ENCODE measurements at places on chromosomes 16 and 17.
A peak's percentile ranks its signal among the peaks of the same experiment; 100 is the strongest.

DNA sequence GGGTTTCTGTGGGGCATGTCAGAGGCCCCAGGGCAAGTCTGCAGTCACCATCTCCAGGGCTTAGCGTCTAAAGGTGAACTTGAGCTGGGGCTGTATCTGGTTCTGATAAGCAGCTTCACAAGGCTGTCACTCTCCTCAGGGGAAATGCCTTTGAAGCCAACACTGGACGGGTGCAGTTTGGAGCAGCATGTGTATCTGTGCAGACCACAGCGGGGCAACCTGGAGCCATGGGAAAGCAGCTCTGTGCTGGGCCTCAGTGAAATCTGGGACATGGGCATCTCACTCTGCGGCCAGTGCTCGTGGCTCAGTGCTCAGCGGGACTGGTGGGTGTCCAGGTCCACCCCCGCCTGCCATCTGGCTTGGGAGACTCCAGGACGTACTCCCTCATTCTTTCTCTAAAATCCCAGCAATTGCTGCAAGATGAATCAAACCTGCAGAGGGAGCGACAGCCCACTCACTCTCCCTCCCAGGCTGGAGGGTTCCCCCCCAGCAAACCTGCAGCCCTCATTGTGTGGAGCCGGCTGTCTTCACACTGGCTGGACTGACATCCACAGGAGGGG is 63.5 kb downstream of the PRMT7 start:
- no peak for DNase-seq

GRCh38 chr16:11092788-11093571 is 148.6 kb downstream of the CLEC16A start:
- DNase-seq: no peak

GRCh38 chr17:17032131-17032692 is 10.0 kb upstream of the MPRIP start:
- no peak for DNase-seq

- no peak for DNase-seq
Observed at GRCh38 chr16:74673876-74674275, 7.2 kb upstream of the RFWD3 start.

- DNase-seq: no peak
Observed at GRCh38 chr17:43901861-43902589, 5.3 kb downstream of the MPP2 start.

DNA sequence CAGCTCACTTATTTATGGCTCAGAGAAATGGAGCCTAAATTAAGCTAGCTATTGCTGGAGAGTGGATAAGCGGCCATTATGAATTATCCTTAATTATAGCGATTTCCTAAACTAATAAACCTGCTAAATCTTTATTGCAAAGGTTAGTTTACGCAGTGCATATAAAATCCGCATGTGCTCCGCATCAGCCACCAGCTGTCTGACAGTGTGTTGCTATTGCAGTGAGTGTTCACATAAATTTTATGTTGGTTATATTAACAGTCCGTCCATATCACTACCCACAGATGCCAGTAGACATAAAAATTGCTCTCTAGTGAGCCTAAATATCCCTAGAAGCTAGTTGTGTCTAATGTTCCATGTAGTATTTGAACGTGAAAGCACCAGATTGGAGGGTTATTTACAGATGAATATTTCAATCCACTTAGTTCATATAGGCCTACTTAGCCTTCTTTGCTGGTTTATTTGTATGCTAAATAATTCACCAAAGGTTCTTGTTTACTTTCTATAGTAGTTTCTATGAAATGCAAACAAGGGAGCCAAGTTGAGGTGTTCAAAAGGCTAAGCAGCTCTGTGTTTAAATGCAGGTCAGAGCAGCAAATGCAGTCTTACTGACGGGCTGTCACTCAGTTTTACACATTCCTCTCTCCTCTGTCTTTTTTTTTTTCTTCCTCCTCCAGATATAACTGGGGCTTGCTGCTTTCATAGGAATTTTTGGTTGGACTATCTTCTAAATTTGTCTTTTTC is 219.1 kb downstream of the IRX3 start:
- DNase-seq: no peak

GRCh38 chr16:54750249-54750648 is 180.4 kb upstream of the IRX5 start:
- no peak for DNase-seq

DNA sequence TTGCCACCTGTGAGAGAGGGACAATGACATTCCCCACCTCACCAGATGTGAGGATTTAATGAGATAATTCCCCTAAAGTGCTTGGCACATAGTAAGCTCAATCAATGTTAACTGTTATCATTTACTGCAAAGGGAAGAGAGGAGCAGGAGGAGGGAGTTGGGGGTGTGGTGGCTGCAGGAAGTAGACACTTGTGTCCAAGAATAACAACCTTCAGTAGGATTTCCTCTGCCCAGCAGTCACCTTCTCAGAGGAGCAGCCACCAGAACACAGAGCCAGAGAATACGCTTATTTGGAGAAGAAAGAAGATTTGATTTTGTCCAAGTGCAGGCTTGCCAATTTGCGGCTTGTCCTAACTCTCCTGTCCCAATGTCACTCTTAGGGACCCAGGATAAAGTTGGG is 10.2 kb downstream of the CBX4 start:
- DNase-seq: no peak

- no peak for DNase-seq
Observed at GRCh38 chr17:30717291-30718098, 107.0 kb downstream of the CRLF3 start.

GRCh38 chr17:38341035-38341721 is 2.6 kb downstream of the GPR179 start:
- DNase-seq: no peak

DNA sequence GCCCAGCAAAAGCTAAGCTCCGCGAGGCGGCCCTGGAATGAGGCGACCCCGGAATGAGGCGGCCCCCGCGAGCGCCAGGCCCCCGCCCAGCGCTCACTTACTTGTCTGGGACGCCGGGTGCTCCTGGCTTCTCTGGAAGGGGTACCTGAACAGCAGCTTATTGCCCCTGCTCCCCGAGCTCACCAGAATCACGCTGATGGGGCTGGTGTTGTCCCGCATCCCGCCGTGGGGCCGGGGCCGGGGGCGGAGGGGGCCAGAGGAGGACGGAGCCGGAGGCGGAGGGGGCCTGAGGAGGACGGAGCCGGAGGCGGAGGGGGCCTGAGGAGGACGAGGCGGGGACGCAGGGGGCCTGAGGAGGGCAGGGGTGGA is 440 bp downstream of the NPRL3 start:
- peak; percentile 40 for DNase-seq

DNA sequence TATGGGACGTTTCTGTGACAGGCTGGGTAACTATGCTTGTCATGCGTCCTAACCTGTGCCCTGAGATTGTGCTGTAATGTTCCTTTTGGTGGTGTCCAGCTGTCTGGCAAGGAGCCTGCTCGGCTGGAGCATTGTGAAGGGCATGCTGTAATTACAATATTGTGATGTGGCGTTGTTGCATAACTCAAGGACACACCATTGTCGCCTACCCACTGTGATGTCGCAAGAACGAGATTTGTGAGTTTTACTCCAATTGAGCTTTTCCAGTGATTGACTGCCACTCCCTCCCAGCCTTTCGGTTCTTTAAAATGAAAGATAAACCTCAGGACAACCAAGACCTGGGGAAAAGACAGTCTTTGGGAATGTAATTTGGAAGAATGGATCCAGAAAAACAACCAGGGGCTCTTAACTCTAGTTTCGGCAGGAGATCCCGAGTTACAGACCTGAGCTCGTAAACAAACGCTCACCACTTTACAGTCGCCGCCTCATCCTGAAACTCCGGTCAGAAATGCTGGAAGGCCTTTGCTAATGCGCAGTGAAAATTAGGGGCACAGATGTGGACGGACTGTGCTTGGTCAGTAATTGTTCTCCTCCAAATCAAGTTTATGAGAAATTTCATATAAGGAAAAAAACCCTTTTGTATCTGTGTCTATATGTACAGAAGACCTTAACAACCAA is 1.3 kb downstream of the ZNF750 start:
- no peak for DNase-seq

GRCh38 chr16:17106243-17106791 is 364.4 kb downstream of the XYLT1 start:
- DNase-seq: no peak

- no peak for DNase-seq
Observed at GRCh38 chr17:82929011-82929622, 89.3 kb upstream of the ZNF750 start.

DNA sequence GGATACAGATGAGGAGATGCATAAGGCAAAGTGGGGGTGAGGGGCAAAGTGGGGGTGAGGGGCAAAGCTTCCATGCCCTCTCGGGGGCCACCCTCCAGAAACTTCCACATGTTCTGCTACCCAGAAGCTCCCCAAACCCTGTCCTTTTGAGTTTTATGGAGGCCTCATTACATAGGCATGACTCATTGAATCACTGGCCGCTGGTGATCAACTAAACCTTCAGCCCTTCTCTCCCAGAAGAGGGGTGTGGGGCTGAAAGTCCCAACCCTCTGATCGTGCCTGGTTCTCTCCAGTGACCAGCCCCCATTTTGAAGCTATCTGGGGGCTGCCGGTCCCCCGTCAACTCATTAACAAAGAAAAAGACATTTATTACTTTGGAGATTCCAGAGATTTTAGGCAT is 27.5 kb downstream of the ITGAE start:
- no peak for DNase-seq

DNA sequence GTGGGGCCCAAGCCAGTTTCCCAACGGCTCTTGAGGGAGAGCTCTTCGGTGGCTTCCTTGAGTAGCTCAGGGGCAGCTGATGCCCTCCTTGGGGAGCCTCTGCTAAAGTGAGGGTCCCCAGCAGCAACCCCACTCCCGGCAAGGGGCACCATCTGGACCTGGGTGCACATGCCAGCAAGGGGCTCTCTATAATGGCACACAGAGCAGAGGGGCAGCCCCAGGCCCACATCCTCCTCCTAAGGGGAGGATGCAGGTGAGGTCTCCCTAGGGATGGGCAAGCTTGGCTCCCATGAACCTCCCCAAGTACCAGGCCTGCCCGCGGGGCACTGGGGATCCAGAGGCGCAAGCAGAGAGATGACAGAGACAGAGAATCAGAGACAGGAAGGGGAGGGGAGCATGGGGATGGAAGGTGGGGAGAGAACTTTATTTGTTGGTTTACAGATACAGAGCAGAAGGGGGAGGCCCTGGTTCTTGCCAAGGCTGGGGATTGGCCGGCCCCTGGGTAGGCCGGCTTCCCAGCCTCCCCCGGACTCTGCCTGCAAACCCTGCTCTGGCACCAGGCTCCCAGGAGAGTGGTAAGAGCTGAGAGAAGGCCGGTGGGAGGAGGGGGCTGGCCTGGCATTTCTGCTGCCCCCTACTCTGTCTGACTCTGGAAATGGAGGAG is 61.4 kb downstream of the SRCIN1 start:
- DNase-seq: no peak

DNA sequence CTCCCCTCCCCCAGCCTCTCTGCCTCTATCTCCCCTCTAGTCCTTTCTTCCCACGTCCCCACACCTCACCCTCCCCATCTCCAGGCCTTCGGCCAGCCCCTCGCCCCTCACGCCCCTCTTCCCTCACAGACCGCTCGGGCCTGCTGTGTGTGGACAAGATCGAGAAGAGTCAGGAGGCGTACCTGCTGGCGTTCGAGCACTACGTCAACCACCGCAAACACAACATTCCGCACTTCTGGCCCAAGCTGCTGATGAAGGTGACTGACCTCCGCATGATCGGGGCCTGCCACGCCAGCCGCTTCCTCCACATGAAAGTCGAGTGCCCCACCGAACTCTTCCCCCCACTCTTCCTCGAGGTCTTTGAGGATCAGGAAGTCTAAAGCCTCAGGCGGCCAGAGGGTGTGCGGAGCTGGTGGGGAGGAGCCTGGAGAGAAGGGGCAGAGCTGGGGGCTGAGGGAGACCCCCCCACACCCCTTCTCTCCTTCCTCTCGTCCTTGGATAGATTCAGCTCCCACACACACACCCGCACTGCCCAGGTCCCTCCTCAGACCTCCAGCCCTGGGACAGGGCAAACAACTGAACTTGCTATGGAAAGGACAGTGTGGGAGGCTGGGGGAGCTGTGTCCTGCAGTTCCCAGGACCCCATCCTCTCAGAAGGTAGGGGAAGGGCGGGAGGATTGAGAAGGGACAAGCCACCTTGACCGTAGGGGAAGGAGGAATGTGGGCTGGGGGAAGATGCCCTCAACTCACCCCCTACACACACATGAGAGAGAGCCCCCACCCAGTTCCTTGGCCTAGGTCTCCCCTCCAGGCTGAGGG is 11.1 kb downstream of the NR1D1 start:
- DNase-seq: no peak

DNA sequence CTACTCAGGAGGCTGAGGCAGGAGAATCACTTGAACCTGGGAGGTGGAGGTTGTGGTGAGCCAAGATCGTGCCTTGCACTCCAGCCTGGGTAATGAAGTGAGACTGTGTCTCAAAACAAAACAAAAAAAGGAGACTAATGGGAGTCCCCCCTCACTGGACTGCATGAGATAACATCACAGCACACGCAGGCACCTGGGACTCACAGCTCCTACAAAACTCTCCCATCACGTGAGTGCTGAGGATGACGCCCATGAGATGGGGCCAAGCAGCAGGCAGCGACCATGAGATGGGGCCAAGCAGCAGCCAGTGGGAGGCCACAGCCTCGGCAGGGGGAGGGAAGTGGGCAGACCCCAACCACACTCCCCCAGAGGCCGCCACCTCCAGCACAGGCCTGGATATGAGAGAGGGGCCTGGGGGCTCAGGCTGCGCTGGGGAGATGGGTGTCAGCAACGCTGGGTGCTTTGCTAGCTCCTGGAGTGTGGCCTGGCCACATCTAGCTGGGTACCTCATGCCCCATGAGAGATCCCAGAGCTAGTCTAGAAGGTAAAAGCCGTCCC is 15.4 kb downstream of the DNAAF8 start:
- no peak for DNase-seq

- no peak for DNase-seq
Observed at GRCh38 chr17:28484296-28484695, 10.9 kb downstream of the SLC13A2 start.

DNA sequence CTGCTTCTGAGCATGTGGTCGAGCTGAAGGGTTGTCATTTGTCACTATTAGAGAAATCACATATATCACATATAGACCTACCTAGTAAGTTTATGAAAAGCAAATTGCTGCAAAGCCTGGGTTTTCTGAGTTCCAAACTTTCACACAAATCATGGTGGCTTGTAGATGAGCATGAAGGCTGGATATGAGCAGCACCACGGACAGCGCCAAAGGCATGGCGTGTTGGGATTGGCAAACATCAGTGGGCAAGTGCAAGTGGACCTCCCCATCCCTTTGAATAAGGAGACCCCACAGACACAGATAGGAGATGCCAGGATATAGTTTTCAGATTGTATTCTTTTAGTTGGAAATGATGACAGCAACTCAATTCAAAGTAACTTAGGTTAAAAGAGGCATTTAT is 77.6 kb upstream of the CACNG3 start:
- peak; percentile 14 for DNase-seq

DNA sequence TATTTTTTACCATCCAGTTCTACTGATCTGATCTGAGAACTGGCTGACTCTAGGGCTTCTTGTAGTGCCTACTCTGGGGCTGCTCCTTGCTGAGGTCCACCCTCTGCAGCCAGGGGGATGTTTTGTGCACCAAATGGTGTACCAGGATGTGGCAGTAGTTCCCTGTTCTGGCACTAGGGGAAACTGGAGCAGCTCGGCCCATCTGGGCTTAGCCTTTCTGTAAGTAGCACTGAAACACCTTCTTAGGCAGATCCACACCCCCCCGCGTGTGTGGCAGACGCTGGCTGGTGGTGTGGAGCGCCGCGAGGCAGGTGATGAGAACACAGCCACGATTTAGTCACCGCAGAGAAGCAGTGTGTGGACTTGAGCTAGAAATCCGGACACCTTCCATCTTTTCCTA is 17.0 kb downstream of the DUSP14 start:
- DNase-seq: peak; percentile 23

GRCh38 chr16:48542966-48543365 is 67.0 kb downstream of the N4BP1 start:
- DNase-seq: no peak
